Mesenteric fat pad (tissue), 1 donor: ENCODE measurements at places on chromosomes 6 and 20.

DNA sequence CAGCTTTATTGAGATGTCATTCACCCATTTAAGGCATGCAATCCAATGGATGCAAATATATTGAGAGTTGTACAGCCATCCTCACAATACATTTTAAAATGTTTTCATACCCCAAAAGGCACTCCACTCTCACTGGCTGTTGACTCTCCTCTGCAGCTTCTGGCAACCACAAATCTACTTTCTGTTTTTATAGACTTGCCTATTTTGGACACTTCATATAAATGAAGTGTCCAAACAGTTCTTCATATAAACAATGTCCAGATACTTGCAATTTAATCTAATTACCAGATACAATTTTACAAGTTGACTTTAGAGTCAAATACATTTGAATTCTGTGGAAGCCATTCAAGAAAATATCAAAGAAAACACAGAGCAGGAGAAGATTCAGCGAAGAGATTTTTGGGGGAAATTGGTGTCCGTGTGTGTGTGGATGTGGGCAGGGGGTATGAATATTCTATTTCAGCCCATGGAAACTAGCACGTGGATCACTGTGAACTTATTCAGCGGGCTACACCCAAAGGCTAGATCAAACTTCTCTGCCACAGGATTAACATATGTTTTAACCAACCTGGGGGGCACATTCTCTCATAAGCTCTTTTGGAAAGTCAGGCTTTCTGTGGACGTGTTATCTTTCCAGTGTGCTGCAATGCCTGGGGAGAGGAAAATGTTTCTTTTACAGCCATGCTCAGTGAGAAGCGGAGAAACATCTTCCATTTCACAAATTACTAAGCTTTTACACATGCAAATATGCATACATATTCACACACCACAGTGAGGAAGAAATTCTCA, 73.9 kb downstream of the PLG start:
- DNase-seq = no peak

GRCh38 chr6:26194816-26195375, 107.7 kb downstream of the HFE start:
- no peak for DNase-seq

- no peak for DNase-seq
Observed at GRCh38 chr20:33677991-33678702, 3.9 kb upstream of the NECAB3 start.

DNA sequence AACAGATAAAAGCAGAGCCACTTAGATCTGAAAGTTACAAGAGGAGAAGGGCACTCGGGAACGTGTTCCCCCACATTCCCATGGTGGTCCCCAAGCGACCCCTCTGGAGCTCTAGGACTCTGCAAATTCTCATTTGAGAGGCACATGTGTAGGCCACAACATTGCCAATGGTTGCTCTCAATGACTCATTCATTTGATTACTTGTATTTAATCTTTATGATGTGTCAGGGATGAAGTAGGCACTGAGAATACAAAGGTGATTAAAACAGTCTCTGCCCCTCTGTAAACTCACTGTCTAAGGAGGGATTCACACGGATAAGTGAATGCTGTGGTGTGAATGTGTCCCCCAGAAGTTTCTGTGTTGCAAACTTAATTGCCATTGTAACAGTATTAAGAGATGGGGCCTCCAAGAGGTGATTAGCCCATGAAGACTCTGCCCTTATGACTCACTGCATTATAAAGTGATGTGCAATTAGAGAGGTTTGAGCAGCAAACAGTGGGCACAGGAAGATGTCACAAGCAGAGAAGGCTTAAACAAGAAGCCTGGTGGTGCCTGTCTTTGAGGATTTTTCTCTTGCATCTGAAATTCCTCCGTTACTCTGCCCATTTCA, 34.0 kb upstream of the TRAM2 start:
- DNase-seq = no peak

- no peak for DNase-seq
Observed at GRCh38 chr6:107699254-107699653, 124.9 kb downstream of the SCML4 start.

DNA sequence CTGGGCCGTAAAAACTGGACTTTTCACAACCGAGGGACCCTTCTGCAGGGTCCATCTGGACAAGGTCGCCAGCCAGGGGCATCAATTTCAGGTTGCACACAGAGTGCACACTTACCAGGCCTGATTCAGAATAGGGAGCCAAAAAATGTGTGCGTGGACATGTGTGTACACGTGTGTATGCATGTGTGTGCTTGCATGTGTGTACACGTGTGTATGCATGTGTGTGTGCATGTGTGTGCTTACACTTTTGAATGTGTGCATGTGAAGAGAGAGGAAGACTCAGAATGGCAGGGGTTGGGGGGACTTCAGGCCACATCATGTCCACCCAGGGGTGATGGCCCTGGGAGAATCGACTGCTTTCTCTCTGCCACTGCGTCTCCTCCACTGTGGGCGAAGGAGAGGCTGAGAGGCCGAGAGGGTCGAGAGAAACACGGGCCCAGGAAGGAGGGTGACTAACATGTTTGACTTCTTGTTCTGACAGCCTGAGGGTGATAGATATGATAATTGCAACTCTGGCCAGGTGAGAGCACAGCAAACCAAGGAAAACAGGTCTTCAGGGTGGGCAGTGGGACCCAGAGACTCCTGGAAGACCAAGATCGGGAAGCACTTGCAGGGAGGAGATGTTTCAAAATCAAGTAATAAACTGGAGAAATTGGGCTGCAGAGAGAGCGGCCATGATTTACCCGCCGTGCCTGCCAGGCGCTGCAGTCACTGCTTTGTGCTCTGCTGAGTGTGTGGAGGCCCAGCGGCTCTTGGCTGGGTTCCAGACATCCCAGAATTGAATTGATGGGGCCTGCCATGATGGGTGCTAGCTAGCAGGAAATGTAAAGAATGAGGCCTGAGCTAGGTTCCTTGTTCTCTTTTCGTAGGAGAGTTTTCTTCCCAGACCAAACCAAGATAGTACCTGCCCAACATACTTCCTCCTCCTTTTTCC, 310.8 kb downstream of the QKI start:
- peak; percentile 83 for DNase-seq

DNA sequence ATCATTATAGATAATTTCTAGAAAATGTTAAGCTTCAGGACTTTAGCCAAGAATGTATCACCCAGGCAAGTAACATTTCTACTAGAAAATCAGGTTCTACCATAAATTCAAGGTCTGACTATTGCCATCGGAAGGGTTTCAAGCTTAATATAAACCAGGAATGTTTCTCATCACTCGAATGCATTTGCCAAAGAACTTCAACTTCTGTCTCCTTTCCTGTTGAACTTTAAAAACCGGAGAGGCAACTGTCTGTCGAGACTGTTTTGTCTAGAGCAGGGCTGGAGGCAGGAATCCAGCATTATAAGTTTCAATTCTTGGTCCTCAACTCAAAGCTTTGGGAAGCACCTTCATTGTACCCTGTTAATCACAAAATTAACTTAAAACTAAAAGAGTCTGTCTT, 264.7 kb downstream of the ZNF217 start:
- DNase-seq = no peak

GRCh38 chr6:41477572-41477971, 68.6 kb upstream of the FOXP4 start:
- DNase-seq = no peak

- DNase-seq = no peak
Observed at GRCh38 chr20:53866794-53867740, 203.3 kb downstream of the BCAS1 start.

DNA sequence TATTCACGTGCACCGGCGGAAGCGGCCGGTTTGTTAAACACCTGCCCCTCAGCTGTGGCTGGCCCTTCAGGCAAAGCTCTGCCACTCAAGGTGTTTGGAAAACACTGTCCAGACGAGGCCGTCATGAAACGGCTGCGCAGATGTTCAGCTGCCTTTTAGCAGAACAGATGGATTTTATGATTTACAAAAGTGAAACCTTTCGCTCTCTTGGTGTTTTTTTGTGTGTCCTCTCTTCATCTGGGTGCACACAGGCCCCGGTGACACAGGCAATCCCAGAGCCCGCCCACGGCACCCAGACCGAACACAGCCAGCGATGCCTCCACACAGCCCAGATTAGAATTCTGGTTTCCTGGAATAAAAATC, 397.0 kb downstream of the SMOC2 start:
- no peak for DNase-seq

DNA sequence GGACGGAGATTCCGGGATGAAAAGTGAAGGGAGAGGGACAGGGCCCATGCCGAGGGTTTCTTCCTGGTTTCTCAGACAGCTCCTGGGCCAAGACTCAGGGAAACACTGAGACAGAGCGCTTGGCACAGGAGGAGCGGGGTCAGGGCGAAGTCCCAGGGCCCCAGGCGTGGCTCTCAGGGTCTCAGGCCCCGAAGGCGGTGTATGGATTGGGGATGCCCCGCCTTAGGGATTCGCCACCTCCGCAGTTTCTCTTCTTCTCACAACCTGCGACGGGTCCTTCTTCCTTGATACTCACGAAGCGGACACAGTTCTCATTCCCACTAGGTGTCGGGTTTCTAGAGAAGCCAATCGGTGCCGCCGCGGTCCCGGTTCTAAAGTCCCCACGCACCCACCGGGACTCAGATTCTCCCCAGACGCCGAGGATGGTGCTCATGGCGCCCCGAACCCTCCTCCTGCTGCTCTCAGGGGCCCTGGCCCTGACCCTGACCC, 55.0 kb upstream of the HLA-A start:
- no peak for DNase-seq

DNA sequence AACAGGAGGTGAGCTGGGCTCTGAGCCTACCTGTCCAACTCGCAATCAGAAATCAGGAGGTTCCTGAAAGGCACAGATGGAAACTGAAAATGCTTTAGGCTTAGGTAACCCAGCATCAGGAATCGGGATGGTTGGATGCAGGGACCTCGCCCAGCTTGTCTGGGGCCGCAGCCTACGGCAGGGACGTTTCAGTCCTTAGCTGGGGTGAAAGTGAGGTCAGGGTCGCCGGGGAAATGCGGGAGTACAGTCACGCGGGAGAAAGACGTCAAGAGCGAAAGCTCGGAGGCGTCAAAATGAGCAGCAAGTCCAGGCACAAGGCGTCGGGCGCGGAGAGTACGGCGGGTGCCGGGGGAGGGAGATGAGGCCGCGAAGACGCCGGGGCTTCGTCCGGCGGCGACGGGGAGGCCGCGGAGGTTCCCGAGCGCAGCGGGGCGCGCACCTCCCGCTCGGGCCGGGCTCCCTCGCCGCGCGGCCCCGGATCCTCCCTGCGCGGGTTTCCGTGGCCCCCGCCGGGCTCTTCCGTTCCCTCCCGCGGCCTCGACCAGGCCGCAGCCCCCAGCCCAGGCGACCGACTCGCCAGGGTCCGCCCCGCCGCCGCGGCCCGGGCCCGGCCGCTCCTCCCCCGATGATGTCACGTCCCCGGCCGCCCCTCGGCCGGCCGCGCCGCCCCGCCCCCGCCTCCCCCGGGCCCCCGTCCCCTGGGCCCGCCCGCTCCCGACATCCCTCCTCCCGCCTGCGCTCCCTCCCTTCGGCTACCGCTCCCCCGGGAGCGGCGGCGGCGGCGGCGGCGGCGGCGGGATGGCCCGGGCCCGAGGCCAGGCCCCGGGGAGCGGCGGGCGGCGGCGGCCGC, at the start of gene EBF4:
Gene EBF4 (plus strand): TSS at position 745 of the 850 bp plus-strand sequence. CDS start 866 bp downstream, outside the sequence.
- DNase-seq = peak; percentile 86

GRCh38 chr6:2877960-2878359, 25.1 kb downstream of the SERPINB9 start:
- DNase-seq = no peak

GRCh38 chr20:17497821-17498580, 33.2 kb downstream of the BFSP1 start:
- peak; percentile 24 for DNase-seq

GRCh38 chr6:170420791-170421776, 114.5 kb downstream of the FAM120B start:
- DNase-seq = no peak

GRCh38 chr6:127637830-127638409, 60.9 kb downstream of the C6orf58 start:
- DNase-seq = no peak

DNA sequence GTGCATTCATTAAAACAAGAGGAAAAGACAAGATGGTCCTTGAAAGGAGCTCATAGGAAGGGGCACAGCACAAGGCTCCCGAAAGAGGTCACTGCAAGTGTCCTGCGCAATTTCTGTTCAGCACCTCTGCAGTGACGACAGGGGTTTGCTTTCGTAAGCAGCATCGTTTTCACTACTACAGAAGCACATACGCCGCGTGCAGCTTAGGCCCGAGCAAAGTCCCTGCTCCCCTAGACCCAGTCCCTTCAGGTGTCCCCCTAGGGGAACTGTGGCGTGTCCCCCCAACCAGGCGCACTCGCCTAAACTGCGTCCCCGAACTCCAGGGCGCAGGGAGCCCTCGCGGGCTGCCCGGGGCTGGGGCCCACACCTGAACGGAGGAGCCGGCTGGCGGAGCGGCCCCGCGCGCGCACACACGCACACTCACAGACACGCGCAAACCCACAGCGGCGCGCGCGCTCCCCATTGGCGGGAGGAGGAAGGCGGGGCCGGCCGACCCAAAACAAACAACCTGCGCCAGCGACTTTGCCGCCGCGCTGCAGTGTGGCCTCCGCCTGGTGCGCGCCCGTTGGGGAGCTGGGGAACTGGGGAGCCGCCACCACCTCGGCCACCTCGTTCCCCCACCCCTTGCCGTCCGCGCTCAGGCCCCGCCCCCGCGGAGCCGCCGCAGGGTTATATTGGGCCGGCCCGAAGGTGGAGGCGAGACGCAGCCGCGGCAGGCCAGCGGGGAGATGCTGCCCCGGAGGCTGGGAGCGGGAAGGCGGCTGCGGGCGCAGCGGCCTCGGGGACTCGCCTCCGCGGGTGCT, at the start of gene FOXQ1:
Gene FOXQ1 (plus strand): TSS at position 699 of the 803 bp plus-strand sequence. CDS start 607 bp downstream, outside the sequence.
- DNase-seq = no peak

GRCh38 chr6:148441454-148441911, 98.8 kb downstream of the SASH1 start:
- no peak for DNase-seq

DNA sequence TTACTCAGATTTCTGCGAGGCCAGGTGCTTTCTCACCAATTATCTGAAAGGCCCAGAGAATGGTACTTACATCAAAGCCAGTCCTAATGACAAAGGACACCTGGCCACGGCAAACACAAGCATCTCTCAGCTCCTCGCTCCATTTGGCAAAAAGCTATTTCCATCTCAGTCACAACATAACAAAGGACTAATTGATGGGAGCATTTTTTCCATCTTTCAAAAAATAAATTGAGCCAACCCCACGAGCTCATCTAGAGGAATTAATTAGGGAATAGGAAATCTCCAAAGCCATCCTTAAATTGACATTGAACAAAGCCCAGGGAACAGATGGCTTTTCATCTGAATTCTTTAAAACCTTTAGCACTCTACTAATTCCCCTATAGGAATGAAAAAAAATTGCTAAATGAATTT, 236.7 kb downstream of the HAO1 start:
- DNase-seq = no peak

DNA sequence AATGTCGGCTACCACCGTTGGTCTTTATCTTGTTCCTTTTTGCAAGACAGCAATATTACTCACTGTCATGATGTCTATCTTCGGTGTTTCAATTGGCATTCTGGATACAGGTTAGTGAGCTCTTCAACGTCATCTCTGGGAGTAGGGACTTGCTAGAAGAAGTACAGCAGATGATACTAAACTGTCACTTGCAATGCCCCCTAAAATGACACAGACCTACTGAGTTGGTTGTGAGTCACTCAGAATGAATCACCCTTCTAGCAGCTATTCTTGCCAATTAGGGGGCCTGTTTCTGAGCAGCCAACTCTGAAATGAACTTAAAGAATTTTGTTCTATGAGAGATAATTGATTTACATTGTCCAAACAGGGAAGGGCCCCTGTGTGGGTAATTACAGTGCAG, 176.5 kb downstream of the SLC16A10 start:
- no peak for DNase-seq
